ENCODE measurements at places on chromosomes 6 and 20.

GRCh38 chr6:169022079-169022478 is 231.6 kb downstream of the THBS2 start:
- DNase-seq = no peak

GRCh38 chr6:26029857-26030653 is 57.2 kb upstream of the HFE start:
- no peak for DNase-seq

- DNase-seq = no peak
These were observed 228.9 kb downstream of the ANKRD60 start for GRCh38 chr20:57999465-58000111.

DNA sequence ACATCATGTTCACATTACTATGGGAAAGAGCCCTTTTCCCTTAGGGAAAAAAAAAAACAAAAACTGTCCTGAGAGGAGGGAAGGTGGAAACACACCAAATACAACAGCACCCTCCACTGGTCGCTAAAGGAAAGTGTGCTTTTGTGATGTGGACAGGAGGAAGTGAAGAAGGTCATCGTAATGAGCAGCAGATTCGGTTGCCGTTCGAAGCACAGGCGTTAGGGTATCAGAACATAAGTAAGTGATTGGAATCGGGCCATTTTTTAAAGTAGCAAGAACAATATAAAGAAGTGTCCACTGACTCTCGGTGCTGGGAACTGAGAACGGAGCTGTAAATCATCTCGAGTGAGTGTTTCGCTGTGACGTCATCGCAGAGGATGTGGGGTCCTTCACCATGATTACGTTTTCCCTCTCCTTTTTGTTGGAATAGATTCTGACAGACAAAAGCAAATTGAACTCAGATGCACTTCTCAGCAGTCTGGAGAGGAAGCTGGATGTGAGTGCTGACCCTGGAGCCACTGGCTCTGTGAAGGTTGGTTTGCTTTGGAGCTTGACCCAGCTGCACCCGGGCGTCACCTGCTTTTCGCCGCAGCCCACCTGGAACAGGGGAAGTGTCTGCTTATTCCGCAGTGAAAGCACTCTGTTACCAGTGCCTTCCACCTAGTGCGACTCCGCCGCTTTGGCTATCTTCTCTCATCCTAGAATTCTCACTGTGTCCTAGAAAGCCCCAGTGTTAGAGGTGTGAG is 203.6 kb upstream of the GMDS start:
- DNase-seq = no peak

- no peak for DNase-seq
These were observed 11.2 kb downstream of the TFEB start for GRCh38 chr6:41724228-41724580.

DNA sequence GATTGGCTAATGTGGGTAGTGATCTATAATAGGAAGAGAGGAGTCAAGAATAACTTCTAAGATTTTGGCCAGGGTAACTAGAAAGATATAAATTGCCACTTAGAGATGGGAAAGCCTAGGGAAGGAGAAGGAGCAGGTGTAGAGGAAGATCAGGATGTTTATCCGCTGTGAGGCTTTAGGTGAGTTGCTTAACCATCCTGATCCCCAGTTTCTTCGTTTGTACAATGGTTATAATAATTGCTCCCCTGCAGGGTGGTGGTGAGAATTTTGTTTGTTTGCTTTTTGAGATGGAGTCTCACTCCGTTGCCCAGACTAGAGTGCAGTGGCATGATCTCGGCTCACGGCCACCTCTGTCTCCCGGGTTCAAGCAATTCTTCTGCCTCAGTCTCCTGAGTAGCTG is 2.4 kb upstream of the MYMX start:
- no peak for DNase-seq

GRCh38 chr6:31919624-31920303 is 7.8 kb upstream of the C2 start:
- no peak for DNase-seq

GRCh38 chr6:90216072-90216977 is 80.3 kb downstream of the BACH2 start:
- DNase-seq = no peak

- DNase-seq = no peak
These were observed 59.7 kb upstream of the PHACTR1 start for GRCh38 chr6:12656906-12657305.

- no peak for DNase-seq
These were observed 241.2 kb downstream of the TTLL2 start for GRCh38 chr6:167565884-167566599.

GRCh38 chr6:101626269-101626668 is 232.8 kb downstream of the GRIK2 start:
- DNase-seq = no peak

GRCh38 chr20:22333885-22334545 is 250.4 kb downstream of the FOXA2 start:
- peak; percentile 2 for DNase-seq

DNA sequence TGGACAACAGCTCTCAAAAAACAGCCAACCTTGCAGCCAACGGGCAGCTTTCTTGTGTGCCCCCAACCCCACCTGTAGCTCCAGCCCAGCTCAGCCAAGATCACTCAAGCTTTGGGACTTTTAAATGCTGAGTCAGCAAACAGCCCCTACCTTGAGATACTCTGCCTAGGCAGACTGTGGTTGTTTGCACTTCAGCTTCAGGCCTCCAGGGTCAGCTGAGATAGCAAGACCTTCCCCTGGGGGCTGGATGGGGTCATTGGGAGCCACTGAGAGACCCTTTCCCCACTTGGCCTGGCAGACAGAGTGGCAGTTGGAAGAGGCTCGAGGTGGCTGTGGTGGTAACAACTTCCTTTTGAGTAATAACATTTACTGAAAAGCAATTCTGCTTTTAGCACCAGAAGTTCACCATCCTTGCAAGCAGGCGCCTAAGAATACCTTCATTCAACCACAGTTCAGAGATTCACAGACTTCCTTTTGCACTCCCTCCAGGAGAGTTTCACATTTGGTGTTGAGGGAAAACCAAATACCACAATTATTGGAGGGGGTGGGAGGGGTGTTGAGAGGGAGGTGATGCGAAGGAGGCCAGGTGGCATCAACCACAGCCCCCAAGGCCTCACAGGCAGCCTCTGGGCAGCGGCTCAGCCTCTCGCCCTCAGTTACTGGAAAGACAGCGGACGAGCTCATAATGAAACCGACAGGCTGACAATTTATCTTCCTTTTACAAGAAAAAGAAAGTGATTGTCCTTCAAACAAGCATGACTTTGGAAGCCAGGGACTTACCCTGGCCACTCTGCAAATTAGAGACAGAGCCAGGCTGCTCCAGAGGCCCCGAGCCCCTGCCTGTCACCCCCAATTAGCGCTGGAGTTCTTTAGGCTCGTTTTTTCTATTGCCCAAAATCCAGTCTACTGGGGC is 148.1 kb downstream of the CEBPB start:
- DNase-seq = peak; percentile 70

DNA sequence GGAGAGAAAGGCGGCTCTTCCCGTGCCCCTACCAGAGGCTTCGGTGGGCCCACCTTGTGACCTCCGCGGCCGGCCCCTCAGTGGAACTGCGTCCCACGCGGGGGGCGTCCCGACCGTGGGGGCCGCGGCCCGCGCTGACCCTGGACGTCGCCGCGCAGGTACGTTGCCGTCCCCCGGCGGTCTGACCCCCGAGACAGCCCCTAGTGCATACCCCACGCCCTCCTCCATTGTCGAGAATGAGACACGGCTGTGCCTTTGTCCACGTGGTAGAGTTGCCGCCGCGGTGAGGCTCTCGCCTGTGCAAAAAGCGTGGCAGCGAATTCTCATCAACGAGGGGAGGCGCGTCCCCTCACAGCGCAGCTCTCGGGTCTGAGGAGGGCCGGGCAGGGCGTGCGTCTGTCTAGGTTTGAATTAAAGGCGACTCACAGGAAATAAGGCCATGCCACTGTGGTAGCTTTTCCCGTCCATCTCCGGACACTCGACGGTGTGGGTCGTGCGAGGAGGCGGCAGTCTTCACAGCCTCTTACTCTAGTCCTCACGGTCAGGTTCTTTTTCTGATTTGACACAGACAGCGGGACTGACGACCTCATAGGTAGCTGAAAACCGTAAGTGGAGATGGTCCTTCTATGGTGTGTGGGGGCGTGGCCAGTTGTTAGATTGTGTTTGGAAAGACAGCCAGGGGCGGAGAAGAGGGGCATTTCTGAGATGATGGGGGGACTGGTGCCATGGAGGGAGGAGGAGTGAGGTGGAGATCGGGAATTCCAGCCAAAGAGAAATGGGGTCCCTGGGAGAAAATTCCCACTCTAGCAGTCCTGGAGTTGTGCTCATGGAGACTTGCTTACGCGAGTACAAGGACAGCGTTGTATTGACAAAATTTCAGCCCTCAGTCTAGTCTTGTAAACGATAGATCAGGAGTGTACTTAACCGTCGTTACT is 580 bp downstream of the NXT1 start:
- peak; percentile 66 for DNase-seq

DNA sequence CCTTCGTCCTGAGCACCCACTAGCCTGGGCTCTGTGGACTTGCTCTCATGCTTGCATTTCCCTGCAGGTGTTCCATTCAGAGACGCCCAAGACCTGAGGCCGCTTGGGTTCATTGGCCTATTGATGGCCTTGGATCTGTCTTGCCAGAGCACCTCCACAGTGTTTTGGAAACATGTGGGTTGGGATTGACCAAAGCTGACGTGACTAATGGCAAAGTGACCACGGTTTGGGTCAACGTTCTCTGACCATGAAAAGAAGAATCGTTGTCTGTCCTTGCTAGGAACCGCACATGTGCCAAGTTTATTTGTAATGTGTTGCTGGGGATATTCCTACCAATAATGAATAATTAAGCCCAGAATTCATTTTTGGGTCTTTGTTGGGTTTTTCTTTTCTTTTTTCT is 29.8 kb upstream of the BMP6 start:
- no peak for DNase-seq

GRCh38 chr20:3981132-3981452 is 34.3 kb downstream of the RNF24 start:
- DNase-seq = no peak

- DNase-seq = no peak
These were observed 80.0 kb upstream of the EYA2 start for GRCh38 chr20:46814366-46815232.

DNA sequence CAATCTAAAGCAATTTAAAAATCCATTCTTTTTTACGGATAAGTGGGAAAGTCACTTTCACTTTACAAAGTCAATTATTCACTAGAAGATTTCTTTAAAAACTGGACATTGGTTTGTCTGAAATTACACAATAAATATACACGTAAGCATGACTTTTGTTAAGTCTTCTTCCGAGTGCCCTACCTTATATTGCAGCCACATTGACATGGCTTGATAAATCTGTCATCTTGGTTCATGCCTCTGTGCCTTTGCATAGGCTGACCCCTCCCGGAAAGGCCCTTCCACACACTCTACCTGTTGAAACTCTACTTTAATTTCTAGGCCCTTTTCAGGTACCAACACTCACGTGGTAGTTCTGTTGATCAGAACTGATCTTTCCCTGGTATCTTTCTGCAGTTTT is 104.1 kb downstream of the SH3BGRL2 start:
- no peak for DNase-seq

GRCh38 chr6:153024709-153025017 is 22.2 kb upstream of the MTRF1L start:
- DNase-seq = no peak

DNA sequence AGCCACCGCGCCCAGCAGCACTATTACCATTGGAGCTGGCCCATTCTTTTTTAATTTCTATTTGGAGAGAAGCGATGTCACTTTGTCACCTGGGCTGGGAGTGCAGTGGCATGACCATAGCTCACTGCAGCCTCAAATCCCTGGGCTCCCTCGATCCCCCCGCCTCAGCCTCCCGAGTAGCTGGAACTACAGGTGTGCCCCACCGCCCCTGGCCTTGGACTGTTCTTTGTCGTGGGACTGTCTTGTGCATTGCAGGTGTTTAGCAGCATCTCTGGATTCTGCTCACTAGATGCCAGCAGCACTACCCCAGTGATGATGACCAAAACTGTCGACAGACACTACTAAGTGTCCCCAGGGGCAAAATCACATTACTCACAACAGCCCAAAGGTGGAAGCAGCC is 80.3 kb downstream of the PRND start:
- DNase-seq = no peak

DNA sequence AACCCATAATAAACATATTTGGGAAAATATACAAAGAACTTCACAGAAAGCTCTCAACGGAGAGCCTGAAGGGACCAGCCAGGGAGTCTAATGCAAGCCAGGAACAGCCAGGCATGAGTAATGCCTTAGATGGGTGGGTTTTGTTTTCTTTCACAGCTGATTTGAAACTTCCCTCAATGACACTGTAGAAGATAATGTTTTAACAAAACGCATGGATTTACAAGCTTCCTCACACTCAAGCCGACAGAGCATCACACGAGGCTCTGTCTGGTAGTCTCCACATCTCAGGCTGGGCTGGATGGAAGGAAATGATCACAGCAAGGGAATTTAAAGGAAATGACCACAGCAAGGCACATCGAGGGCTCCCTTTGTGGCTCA is 113.9 kb downstream of the GMPR start:
- DNase-seq = no peak

GRCh38 chr6:17525637-17526036 is 74.5 kb upstream of the FAM8A1 start:
- DNase-seq = no peak

- no peak for DNase-seq
These were observed 1.0 kb downstream of the SALL4 start for GRCh38 chr20:51801122-51801822.

DNA sequence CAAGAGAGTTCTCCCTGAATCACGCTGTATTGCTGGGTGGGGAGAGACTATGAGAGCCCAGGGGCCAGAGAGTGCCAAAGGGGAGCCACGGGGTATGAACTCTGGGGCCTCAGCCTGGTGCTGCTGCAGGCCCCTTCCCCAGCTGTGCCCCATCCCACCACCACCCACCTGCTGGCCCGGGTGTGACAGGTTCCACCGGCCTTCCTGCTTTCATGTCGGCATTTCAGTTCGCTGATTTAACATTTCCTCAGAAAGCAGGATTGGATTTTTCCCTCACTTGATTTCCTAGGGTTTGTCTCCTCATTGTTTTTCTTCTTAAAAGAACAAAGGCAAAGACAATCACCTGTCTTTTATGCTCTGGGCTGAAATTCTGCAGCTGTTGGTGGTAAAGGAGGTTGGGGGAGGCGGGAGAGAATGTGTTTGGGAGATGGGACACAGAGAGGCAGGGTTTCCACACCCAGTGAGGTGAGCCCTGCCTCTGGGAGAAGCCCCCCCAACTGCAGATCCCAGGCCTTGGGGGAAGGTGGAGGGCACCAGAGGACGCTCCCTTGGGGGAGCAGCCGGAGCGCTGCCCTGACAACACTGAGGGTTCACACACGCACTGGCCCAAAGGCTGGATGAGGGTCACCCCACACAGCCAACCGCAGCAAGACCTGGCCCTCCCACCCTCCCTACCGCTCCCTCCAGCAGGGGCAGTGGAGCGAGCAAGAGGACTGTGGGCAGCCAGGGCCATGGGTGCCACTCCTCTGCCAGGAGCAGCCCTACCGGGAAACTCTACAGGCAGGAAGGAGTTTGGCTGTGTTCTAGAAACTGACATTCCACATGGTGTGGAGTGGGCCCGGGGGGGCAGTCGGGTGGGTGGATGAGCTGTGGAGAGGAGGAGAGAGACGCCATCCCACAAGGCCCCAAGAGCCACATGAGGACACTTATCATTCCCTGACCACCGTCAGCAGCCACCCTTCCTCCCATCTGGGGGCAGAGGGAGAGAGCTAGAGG is 10.5 kb upstream of the MLN start:
- DNase-seq = no peak

- DNase-seq = no peak
These were observed 15.0 kb downstream of the GRM4 start for GRCh38 chr6:34130862-34131261.
